ENCODE measurements at places on chromosomes 6 and 20. TPM values are rescaled to one million over a fixed set of nuclear protein-coding genes. Genes with fewer than 3 reads are reported as not detected.

GTSF1L gene
- total RNA-seq: not detected

GRCh38 chr20:9400171-9401025, 114.0 kb upstream of the LAMP5 start:
- no peak for DNase-seq

GRCh38 chr20:57425150-57426013, 34.2 kb downstream of the RBM38 start:
- no peak for DNase-seq

GRCh38 chr20:3180319-3180718, 7.0 kb upstream of the LZTS3 start:
- no peak for DNase-seq

PRDM13 gene
- total RNA-seq: not detected

GRCh38 chr6:53095270-53095669, 30.1 kb downstream of the FBXO9 start:
- DNase-seq: no peak

- no peak for DNase-seq
These were observed 23.0 kb upstream of the SLC22A7 start for GRCh38 chr6:43274916-43275597.

- DNase-seq: no peak
These were observed 8.0 kb upstream of the IDH3B start for GRCh38 chr20:2671977-2672376.

GRCh38 chr6:25014369-25014768, 78.6 kb upstream of the RIPOR2 start:
- DNase-seq: no peak

- DNase-seq: no peak
These were observed 92.3 kb downstream of the MRPL14 start for GRCh38 chr6:44034931-44035345.

DNA sequence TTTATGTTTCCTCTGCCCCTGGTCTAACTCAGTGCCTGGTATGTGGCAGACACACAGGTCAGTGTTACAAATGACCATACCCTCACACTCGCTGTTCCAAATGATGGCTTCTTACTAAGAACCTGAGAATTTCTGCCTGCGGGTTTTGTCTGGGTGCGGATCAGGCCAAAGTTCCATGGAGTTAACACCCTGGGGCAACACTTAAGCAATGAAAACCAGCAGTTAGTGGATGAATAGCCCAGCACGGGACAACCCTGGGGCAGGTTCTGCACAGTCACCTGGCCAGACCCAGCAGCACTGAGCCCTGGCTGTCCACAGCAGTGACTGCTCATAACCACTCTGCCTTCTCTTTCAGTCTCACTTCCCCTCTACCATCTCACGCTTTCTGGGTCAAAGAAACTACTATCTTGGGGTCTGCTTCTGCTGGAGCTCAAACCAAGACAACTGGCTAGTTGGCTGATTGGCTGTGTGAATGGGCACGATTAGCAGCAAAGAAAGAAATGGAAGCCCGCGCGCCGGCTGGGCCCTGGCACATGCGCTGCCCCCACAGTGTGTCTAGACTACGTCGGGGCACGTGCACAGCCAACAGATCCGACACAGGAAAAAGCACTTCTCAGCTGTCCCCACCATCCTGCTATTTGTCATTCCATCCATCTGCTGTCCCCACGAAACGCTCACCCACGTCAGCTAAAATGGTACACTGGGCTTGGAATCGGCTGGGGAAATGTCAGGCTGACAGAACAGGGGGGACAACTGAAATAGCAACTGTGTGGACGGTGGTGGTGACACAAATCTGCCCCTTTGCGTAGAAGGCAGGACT, 36.6 kb downstream of the MGME1 start:
- DNase-seq: no peak

FRK gene
- 12.1 TPM for total RNA-seq

UCKL1 gene
- total RNA-seq: 26.3 TPM

DNA sequence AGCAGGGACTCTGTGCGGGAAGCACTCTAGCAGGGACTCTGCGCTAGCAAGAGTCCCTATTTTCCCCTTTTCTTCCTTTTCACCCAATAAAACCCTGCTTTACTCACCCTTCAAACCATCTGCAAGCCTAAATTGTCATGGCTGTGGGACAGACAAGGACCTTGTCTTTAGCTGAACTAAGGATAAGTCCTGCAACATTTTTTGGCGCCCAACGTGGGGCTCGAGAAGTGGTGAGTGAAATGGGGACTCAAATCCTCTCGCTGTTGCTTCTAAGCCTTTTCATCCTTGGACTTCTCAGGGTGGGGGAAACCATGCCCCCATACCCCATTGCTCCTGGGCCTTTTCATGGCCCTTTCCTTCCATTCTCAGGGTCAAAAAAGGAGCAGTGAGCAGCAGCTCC, 46.4 kb downstream of the IMPG1 start:
- DNase-seq: no peak

- no peak for DNase-seq
These were observed 2.5 kb upstream of the STX7 start for GRCh38 chr6:132515386-132515785.

DNA sequence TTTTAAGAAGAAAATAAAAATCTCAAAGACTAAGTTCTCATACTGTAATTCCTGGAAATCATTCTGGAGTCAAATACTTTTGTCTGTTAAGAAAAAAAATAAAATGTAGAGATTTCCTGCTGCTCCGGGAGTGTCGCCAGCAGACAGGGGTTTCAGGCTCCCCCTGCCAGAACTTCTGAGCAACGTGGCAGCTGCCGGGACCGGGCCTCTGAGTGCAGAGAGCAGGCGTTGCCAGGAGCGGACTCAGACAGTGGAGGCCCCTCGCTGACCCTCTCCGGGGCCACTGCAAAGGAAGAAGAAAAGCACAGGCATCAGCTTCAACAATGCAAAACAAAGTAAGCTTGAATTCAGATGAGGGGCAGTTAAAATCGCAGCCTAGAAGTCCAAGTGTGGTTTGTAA, 95.5 kb downstream of the THBS2 start:
- DNase-seq: no peak

DNA sequence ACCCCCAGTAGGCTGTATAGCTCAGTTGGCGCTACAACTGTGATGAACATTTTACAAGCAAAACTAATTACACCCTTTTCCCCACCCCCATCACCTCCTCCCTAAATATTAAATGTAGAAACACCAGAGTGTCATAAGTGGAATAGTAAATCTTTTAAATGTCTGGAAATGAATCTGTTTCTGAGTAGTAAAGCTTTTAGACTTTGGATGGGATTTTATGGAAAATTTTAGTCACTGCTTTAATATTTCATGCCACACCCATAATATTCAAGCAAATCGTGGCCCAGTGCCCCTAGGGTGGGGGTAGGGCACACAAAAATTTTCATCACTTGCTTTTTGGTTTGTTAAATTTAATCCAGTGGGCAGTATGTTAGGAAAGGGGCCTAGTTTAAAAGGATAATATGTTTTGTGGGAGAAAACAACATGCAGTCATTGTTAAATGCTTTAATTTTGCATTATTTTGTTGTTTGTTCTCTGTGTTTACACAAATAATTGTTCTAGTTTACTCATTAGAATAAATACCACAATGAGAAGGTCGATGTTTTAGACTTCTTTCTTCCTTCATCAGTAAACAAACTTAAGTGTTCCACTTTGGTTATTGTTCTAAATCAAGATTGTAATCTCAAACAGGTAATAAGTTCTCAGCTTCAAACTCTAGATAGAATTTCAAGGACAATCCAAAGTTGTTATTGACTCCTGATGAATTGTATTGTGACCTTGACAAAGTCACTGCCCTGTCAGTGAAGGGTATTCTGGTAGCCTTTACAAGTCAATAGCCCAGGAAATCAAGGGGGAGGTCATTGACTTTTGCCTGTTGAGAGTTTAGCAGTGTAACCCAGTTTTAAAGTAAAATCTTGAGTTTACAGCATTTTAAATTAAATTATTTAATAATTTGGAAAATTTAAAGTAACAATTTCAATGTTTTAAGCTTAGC, 79.2 kb downstream of the CBFA2T2 start:
- no peak for DNase-seq

BMP7 gene
- total RNA-seq: 59.8 TPM

- DNase-seq: no peak
These were observed 4.8 kb downstream of the SALL4 start for GRCh38 chr20:51797357-51798025.

- no peak for DNase-seq
These were observed 154.9 kb downstream of the ALDH8A1 start for GRCh38 chr6:134795001-134795400.

- DNase-seq: no peak
These were observed 100.0 kb upstream of the NEDD9 start for GRCh38 chr6:11332463-11332862.

- no peak for DNase-seq
These were observed 423.8 kb upstream of the ID4 start for GRCh38 chr6:19413323-19413722.

DNA sequence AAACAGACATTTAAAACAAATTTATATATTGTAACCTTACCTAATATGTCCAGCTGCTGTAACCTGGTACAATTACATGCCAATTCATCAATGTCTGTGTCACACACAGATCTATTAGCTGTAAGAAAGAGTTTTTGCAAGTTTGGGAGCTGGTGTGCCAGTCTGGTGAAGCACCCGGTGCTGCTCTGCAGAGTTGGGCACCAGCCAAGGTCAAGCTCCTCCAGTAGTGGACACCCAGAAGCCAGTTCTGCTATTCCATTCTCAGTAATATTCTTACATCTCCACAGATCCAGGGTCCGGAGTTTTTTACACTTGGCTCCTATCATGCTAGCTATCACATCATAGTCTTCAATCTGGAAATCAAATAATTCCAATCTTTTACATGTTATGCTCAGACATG, 41.0 kb downstream of the POU3F2 start:
- no peak for DNase-seq
